ENCODE measurements at places on chromosomes 7 and 10. TPM values are rescaled to one million over a fixed set of nuclear protein-coding genes. Genes with fewer than 3 reads are reported as not detected.

DNA sequence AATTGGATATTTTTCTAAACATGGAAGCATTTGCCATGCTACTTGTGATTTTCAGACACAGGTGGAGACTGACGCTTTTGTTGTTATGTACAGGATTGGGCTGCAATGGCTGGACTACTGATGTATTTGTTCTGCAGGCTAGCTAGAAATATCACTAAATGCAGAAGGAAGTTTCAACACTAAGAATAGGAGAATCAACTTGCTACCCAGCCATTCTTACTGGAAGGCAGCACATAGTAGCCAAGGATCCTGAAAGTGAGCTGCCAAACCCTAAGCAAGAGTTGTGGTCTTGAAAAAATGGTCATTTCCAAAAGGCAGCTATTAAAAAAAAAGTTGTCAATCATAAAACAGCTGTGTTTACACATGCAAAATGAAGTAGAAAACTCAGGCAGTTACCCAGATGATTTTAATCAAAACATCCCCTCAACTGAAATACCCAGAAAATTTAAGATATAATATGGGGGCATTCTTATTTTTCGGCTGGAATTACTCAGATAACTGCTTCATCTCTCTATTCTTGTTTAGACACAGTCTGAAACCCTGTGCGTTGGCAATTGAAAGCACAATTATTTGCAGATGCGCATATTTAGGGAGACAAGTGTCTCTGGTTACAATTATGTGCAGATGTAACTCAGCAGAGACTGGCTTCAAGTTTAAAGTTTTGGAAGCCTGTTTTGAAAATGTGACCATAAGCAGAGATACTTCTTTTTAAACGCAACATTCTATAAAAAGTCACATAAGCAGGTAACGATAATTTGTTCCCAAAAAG, 31.2 kb downstream of the GFRA1 start:
- no peak overlapping the region for H3K4me3 ChIP-seq
- no peak for DNase-seq
- no peaks in the 10 kb centered on the region for H3K4me1 ChIP-seq
- no peaks in the 10 kb centered on the region for H3K27me3 ChIP-seq
- no peak overlapping the region for H3K27ac ChIP-seq

DNA sequence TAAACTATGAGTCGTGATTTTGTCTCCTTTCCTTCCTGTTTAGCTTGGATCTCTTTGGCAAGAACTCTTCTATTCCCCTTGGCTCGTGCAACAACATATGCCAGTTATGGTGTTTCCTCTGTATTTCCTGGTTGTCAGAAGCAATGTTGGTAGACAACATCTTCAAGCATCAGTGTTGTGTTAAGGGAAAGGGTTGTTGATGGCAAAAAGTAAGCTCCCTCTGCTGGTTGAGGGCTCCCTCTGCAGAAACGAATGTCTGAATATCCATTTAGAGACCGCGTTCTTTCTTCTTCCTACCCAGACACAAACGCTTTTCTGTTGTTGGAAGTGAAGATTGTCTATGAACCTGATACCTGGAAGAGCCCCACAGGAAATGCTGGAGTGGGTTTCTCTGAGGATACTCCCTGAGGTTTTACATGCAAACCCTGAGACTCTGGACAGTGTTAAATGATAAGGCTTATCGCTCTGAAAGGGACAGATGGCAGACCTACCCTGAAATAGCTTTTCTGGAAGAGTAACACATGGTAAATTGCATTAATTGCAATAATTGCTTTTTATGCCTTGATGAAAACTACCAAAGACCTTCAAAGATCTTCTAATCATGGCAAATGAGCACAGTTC, 23.5 kb upstream of the C1QL3 start:
- H3K36me3 ChIP-seq, result no peaks in the 10 kb centered on the region
- DNase-seq, result peak; percentile 73
- H3K4me3 ChIP-seq, result no peak overlapping the region
- no peaks in the 10 kb centered on the region for H3K27me3 ChIP-seq

GRCh38 chr10:111076682-111077478, at the start of gene ADRA2A:
Gene ADRA2A (plus strand): TSS chr10:111077029. CDS start chr10:111077997, 968 bp downstream.
- DNase-seq, result peak; percentile 75
- H3K27ac ChIP-seq, result no peak within 1 kb of the TSS
- no peaks in the 10 kb centered on the region for H3K36me3 ChIP-seq
- H3K4me1 ChIP-seq, result no peaks in the 10 kb centered on the region

GRCh38 chr7:7996568-7996967, 28.0 kb downstream of the GLCCI1 start:
- peaks cover 6% of the 10 kb centered on the region for H3K36me3 ChIP-seq
- no peak overlapping the region for H3K27ac ChIP-seq
- DNase-seq, result peak; percentile 27
- no peak overlapping the region for H3K4me3 ChIP-seq

DNA sequence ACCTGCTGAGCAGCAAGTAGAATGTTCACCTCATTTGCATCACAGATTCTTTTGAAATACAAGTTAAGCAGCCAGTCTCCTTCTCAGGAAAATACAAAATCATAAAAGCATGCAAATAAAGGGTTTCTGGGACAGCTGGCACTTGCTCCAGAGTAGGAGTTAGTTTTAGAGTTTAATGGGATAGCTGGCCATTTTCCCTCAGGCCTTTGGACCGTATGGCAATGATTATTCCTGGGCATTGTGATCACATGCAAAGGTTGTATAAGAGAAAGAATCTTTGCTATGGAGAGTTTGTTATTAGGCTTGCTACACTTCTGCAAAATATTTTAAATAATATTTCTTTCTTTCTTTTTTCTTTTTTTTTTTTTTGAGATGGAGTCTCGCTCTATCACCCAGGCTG, 240.8 kb downstream of the CDK14 start:
- no peak for DNase-seq
- H3K4me1 ChIP-seq, result 0 out of 2 replicates have a peak, but pooled peaks cover 7% of the 10 kb centered on the region
- no peaks in the 10 kb centered on the region for H3K27me3 ChIP-seq

GRCh38 chr10:100470367-100470766, 7.6 kb downstream of the WNT8B start:
- H3K27me3 ChIP-seq, result peaks cover 13% of the 10 kb centered on the region
- DNase-seq, result no peak
- no peak overlapping the region for H3K27ac ChIP-seq
- no peak overlapping the region for H3K4me3 ChIP-seq
- H3K36me3 ChIP-seq, result no peaks in the 10 kb centered on the region

DNA sequence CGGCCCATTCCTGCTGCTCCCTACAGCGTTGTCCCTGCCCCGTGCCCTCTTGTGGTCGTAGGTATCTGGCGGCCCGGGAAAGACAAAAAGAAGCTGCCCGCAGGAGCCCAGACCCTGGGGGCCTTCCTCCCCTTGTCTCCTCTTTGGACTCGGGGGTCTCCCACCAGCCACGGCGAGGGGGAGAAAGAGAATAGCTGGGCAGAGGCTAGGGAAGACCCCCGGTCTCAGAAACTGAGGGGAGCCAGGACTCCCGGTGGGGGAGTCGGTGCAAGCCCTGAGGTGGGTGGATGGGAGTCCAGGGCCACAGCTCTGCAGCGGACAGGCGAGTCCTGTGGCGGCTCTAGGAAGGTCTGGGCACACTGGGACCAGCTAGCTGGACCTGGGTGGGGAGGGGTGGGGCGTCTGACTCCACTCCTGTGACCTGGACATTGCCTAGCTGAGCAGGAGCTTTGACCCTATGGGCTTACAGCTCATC, 1.3 kb upstream of the SH2D4B start:
- DNase-seq, result no peak
- 0 out of 2 replicates have a peak, but pooled peaks cover 3% of the 10 kb centered on the region for H3K27me3 ChIP-seq
- no peaks in the 10 kb centered on the region for H3K36me3 ChIP-seq
- 0 out of 2 replicates have a peak, but pooled peaks cover 4% of the 10 kb centered on the region for H3K4me1 ChIP-seq
- H3K4me3 ChIP-seq, result peak overlapping the region; percentile 62

DNA sequence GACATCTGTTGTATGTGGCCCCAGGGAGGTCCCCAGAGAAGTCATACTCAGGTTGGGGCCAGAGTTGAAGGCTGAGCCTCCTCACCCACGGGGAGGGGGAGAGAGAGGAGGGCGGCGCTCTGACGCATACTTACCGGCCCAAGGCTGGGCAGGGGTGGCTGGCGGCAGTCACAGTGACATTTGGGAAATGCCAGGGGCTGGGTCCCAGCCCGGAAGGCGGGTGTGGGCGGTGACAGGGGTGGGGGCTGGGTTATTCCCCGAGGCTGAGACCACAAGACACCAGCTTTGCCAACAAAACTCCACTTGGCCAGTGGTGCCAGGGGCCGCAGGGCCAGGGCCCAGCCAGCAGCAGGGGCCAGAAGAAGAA, 41.1 kb downstream of the RASGEF1A start:
- DNase-seq, result no peak
- H3K27me3 ChIP-seq, result peaks cover 32% of the 10 kb centered on the region
- H3K36me3 ChIP-seq, result no peaks in the 10 kb centered on the region
- no peak overlapping the region for H3K4me3 ChIP-seq

Gene KLF14
- not detected for total RNA-seq

Gene WDFY4
- not detected for total RNA-seq

Gene LRRD1
- total RNA-seq, result 0.08 TPM

Gene SAP25
- 4.1 TPM for total RNA-seq

Gene LBX1
- not detected for total RNA-seq
